ENCODE measurements at places on chromosomes 16 and 17. TPM values are rescaled to one million over a fixed set of nuclear protein-coding genes. Genes with fewer than 3 reads are reported as not detected.

GRCh38 chr16:49959552-49960277 lies 65.3 kb upstream of the CNEP1R1 start:
- peaks cover 2% of the 10 kb centered on the region for H3K27me3 ChIP-seq
- no peak overlapping the region for H3K4me3 ChIP-seq
- H3K27ac ChIP-seq: no peak overlapping the region
- H3K36me3 ChIP-seq: no peaks in the 10 kb centered on the region
- no peaks in the 10 kb centered on the region for H3K4me1 ChIP-seq

DNA sequence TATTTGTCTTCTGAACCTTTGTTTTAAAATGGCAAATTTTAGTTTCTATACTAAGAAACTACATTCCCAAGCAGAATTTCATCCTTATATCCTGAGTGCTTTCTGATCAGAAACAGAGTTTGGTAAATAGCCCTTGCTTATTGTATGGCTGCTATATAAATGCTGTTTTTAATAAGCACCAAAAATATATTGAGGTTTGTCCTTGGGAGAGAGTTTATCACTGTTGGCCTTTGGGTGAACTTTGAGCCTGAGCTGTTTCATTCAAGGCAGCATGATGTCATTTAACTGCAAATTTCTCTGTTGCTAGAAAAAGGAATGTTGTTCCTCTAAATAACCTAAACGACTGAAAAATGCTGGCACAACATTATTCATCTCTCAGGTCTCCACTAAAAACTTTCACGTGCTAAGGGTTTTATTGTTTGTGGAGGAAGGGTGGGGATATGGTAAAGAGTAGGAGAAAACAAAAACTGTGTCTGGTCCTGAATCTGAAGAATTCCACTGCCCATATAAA lies 334.3 kb upstream of the TBX2 start:
- no peaks in the 10 kb centered on the region for H3K27me3 ChIP-seq
- H3K36me3 ChIP-seq: no peaks in the 10 kb centered on the region

DNA sequence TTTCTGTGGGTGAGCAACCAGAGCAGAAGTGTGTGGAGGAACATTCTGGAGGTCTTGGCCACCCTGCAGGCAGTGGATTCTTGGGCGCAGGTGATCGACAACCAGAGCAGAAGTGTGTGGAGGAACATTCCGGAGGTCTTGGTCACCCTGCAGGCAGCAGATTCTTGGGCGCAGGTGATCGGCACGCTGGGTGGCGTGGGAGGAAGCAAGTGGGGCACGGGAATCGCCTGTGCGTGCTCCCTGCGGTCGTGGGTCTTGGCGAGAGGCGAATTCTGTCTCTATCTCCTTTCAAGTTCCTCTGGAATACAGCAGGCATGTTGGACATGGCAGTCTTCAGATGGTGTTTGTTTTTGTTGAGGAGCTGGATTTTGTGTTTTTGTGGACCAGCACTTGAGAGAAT lies 30.7 kb upstream of the ZNF750 start:
- no peaks in the 10 kb centered on the region for H3K27me3 ChIP-seq
- no peak for DNase-seq
- peaks cover 21% of the 10 kb centered on the region for H3K4me1 ChIP-seq
- no peak overlapping the region for H3K4me3 ChIP-seq
- peaks cover 13% of the 10 kb centered on the region for H3K36me3 ChIP-seq
- H3K27ac ChIP-seq: peak overlapping the region; percentile 34

- H3K4me3 ChIP-seq: no peak overlapping the region
- H3K36me3 ChIP-seq: no peaks in the 10 kb centered on the region
- DNase-seq: no peak
- no peak overlapping the region for H3K27ac ChIP-seq
Observed at GRCh38 chr16:19935694-19936093, 51.0 kb upstream of the GPRC5B start.

DNA sequence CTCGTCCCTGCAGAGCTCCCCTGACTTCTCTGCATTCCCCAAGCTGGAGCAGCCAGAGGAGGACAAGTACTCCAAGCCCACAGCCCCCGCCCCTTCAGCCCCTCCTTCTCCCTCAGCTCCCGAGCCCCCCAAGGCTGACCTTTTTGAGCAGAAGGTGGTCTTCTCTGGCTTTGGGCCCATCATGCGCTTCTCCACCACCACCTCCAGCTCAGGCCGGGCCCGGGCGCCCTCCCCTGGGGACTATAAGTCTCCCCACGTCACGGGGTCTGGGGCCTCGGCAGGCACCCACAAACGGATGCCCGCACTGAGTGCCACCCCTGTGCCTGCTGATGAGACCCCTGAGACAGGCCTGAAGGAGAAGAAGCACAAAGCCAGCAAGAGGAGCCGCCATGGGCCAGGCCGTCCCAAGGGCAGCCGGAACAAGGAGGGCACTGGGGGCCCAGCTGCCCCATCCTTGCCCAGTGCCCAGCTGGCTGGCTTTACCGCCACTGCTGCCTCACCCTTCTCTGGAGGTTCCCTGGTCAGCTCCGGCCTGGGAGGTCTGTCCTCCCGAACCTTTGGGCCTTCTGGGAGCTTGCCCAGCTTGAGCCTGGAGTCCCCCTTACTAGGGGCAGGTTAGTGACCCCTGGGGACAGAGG lies 11.4 kb downstream of the MLLT6 start:
- DNase-seq: no peak
- no peaks in the 10 kb centered on the region for H3K27me3 ChIP-seq
- H3K4me3 ChIP-seq: no peak overlapping the region
- no peak overlapping the region for H3K27ac ChIP-seq
- H3K4me1 ChIP-seq: no peaks in the 10 kb centered on the region

- H3K27me3 ChIP-seq: no peaks in the 10 kb centered on the region
- no peaks in the 10 kb centered on the region for H3K36me3 ChIP-seq
- no peaks in the 10 kb centered on the region for H3K4me1 ChIP-seq
- DNase-seq: no peak
Observed at GRCh38 chr17:41586863-41587495, at the start of gene KRT14. Gene KRT14 (minus strand): TSS chr17:41586895. CDS start chr17:41586834, 61 bp downstream.

DNA sequence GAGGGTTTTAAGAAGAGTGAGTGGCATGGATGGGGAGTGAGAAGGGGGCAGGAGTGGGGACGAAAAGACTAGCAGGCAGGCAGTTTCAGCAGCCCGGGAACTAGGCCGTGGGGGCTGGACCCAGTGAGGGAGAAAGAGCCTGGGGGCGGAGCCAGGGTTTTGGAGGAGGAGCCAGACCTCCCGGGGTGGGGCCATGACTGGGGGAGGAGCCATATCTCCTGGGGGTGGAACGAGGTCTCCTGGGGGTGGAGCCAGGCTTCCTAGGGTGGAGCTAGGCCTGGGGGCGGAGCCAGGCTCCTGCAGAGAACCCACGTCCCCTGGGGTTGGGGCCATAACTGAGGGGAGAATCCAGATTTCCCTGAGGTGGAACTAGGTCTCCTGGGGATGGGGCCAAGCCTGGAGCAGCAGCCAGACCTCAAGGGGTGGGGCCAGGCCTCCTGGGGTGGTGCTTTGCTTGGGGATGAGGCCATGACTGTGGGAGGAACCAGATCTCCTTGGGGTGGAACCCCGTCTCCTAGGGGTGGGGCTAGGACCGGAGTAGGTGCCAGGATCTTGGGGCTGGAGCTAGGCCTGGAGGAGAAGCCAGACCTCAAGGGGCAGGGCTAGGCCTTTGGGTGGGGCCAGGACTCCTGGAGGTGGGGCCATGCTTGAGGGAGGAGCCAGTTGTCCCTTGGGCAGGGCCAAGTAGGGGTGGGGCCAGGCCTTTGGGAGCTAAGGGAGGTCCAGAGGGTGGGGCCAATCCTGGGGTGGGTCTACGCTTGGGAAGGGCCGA lies 41.7 kb upstream of the JPH3 start:
- peaks cover 2% of the 10 kb centered on the region for H3K27me3 ChIP-seq
- no peak overlapping the region for H3K27ac ChIP-seq
- H3K4me1 ChIP-seq: peaks cover 9% of the 10 kb centered on the region
- no peaks in the 10 kb centered on the region for H3K36me3 ChIP-seq
- DNase-seq: no peak

- H3K27me3 ChIP-seq: no peaks in the 10 kb centered on the region
- peak; percentile 61 for DNase-seq
- H3K27ac ChIP-seq: peak overlapping the region; percentile 66
- no peaks in the 10 kb centered on the region for H3K36me3 ChIP-seq
Observed at GRCh38 chr17:55576996-55577586, 65.8 kb upstream of the SMIM36 start.

The HOXB2 gene
- total RNA-seq: 23.3 TPM

The HNF1B gene
- total RNA-seq: not detected

The GRAP gene
- 43.6 TPM for total RNA-seq

The KRTAP9-8 gene
- total RNA-seq: not detected

The LGALS9B gene
- total RNA-seq: not detected
